Erythroblast (primary cell): ENCODE measurements at places on chromosomes 1 and 21.

DNA sequence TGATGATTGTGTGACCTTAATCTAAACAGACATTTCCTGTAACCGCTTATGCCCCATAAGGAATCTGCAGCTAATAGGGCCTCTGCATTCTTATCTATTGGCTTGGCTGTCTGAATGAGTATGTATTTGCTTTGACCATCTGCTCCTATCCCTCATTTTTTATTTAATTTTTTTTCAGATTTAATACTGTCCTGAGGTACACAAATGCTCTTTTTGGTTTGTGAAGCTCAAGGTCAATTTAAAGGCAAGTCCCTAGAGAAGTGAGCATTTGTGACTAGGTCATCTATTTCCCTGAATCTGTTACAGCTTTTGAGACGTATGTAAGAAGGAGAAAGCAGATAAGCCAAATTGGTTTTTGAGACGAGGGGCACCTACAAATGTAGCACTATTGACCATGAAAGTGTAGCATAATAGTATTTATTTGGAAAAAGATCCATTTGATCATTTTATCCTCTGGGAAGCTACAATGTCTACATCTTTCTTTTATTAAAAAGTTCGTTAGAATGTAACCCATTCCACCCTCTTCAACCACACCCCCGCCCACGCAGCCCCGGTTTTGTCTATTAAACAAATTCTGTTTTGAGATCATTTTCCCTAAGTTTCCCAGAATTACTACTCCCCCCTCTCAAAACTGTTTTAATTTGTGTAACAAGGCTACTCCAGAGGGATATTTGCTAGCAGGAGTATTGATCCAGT, 69.2 kb upstream of the HSPA13 start:
- peak; percentile 51 for DNase-seq

GRCh38 chr21:42424914-42425541, 21.3 kb downstream of the UBASH3A start:
- no peak for DNase-seq

GRCh38 chr21:14321042-14321441, 61.9 kb downstream of the HSPA13 start:
- DNase-seq = no peak

- DNase-seq = no peak
Observed at GRCh38 chr1:226954337-226954736, 14.2 kb downstream of the COQ8A start.

GRCh38 chr1:232376632-232377493, 253.1 kb downstream of the SIPA1L2 start:
- DNase-seq = no peak
